Myocyte (in vitro differentiated cells): ENCODE measurements at places on chromosomes 7 and 10. TPM values are rescaled to one million over a fixed set of nuclear protein-coding genes. Genes with fewer than 3 reads are reported as not detected.

- no peak for DNase-seq
These were observed 111.8 kb upstream of the ANKRD1 start for GRCh38 chr10:91032611-91033206.

The C10orf95 gene
- total RNA-seq, result not detected in 2 replicates

GRCh38 chr7:25950488-25951413 lies 201.2 kb upstream of the NFE2L3 start:
- peak; percentile 52 for DNase-seq

DNA sequence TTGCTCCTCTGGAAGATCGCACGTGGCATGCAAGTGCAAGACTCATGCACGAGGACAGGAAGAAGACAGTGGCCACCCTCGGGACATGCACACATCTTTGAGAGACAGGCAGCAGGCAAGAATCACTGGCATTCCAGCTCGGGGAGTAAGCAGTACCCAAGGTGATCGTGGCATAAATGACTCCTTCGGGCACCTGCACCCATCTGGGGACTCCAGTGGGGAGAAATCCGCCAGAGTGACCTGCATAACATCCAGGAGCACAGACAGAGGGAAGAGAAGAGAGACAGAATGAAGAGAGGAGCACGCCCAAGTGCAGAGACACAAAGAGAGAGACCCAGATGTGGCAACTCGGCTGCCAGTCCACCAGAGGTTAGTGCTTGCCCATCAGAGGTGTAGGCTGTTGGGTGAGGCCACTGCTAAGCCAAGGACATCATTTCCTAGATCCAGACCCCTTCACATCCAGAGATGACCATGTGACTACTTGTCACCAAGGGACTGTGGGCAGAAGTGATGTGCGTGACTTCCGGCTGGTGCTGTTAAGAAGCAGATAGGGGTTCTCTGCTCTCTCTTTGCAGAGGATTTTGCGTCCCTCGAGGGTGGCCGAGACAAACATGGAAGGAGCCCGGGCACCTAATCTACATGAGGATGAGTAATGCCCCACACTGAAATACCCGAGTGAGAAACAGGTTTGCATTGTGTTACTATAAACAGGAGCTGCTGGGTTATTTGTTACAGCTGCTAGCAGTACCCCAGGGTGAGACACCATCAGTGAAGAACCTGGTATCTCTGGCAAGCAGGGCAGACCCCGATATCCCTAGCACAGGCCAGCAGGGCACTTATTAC lies 80.6 kb downstream of the VWA2 start:
- no peak for DNase-seq

The ELAPOR2 gene
- total RNA-seq, result 6.4 and 7.1 TPM in 2 replicates

The ACTR1A gene
- total RNA-seq, result 180 and 206 TPM in 2 replicates

DNA sequence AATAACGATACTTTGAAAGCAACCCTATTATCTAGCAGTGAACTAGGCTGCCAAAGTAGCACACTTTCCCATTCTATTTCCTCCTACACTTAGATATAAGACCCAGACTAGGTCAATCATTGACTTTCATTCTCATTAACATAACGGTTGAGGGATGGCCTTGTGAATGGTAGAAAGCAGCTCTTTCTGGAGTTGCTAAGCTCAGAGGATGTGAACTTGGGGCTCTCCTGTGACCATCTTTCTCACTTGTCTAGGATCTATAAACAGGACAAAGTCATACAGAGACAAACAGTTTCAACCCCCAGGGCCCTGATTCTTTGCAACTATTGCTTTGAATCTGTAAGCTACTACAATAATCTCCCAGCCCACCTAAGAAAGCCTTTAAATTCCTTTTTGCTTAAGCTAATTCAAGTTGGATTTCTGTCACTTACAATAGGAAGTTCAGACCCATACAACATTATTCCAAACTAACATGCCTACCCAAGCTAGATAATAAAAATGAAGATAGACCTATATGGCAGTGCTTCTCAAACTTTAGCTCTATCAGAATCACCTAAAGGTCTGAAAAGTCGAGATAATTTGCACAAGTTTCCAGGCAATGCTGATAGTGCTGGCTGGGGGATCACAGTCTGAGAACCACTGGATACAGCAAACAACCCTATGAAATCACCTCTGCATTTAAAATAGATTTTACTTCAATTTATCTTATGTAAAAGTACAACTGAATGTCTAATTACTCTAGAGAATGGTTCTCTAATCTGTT lies 16.7 kb downstream of the P4HA1 start:
- no peak for DNase-seq

GRCh38 chr7:98294798-98295382 lies 13.4 kb downstream of the BRI3 start:
- DNase-seq, result peak; percentile 58

- no peak for DNase-seq
These were observed 100.6 kb downstream of the OAT start for GRCh38 chr10:124318076-124318475.

The LRRD1 gene
- 0.26 and 0.29 TPM in 2 replicates for total RNA-seq

DNA sequence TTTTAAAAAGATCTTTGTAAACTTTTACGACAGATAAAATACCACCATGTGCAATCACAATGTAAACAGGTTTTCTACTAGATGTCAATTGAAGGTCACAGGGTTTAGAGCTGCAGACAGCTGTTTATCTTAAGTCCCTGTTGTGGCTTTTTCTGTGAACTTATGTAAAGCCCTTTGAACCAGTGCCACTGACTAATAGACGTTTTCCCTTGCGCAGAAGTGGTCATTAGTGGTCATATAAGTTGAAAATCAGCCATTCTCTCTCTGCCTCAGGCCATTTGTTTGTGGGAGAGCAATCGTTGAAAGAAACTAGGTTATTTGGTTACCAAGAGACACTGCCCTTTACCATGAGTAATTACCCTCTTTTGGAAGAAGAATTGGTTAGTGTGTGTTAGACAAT lies 23.9 kb downstream of the CACNB2 start:
- peak; percentile 7 for DNase-seq

- DNase-seq, result no peak
These were observed 722.7 kb upstream of the CELF2 start for GRCh38 chr10:10294881-10295529.

DNA sequence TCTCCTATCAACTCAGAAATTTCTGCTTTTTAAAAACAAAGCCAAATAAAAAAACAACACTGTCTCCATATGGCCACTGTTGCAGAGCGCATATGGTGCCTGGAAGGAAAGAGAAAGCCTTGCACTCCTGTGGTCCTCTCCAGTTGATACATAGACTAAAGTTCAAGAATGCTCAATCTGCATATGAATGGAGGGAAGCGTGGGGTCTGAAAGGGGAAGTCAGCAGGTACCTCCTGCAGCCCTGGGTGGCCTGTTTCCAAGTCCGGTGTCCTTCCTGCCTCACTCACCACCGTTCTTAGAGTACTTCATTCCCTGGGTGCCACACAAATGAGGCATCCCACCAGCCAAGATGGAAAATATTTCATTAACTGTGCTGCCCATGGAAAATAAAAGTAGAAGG lies 138.3 kb upstream of the PALS2 start:
- no peak for DNase-seq

The ANKRD30A gene
- not detected in 2 replicates for total RNA-seq

The TRIM74 gene
- total RNA-seq, result not detected in 2 replicates

- no peak for DNase-seq
These were observed 2.8 kb downstream of the SHH start for GRCh38 chr7:155809332-155809946.

DNA sequence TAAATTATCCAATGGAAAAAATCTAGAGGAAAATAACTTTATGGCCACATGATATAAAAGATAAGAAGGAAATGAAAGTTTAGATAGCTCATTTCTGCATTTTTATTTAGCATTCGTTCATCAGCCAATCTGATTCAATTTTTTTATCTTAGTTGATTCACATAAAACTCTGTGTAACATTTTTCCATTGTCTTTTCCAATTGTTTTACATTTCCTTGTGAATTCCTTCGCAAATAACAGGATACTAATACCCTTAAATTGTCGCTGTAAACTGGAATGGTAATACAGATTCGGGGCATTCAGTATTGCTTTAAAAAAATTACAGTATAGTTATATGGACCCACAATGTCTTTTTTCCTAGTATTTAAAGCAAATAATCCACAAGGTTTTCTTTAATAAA lies 136.4 kb downstream of the CUBN start:
- no peak for DNase-seq
